ENCODE measurements at places on chromosomes 12 and 14.
A peak's percentile ranks its signal among the peaks of the same experiment; 100 is the strongest.

- peak; percentile 45 for DNase-seq
These were observed 1.6 kb downstream of the ABCB9 start for GRCh38 chr12:122964439-122965257.

GRCh38 chr12:75439930-75440329 lies 40.6 kb upstream of the GLIPR1 start:
- DNase-seq, result no peak

DNA sequence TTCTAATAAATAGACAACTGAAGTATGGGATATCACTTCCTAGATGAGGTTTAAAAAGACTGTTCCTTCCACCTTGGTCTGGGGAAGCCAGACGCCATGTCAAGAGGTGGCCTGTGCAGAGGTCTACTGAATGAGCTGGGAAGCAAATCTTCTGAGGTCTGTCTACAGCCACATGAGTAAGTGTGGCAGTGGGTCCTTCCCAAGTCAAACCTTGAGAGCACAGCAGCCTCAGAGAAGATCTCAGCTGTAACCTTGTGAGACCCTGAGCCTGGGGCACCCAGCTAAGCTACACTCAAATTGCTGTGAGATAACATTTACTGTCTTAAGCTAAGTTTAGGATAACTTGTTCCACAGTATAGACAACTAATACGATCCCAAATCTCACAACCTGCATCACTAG lies 20.2 kb downstream of the NDUFA12 start:
- DNase-seq, result no peak

DNA sequence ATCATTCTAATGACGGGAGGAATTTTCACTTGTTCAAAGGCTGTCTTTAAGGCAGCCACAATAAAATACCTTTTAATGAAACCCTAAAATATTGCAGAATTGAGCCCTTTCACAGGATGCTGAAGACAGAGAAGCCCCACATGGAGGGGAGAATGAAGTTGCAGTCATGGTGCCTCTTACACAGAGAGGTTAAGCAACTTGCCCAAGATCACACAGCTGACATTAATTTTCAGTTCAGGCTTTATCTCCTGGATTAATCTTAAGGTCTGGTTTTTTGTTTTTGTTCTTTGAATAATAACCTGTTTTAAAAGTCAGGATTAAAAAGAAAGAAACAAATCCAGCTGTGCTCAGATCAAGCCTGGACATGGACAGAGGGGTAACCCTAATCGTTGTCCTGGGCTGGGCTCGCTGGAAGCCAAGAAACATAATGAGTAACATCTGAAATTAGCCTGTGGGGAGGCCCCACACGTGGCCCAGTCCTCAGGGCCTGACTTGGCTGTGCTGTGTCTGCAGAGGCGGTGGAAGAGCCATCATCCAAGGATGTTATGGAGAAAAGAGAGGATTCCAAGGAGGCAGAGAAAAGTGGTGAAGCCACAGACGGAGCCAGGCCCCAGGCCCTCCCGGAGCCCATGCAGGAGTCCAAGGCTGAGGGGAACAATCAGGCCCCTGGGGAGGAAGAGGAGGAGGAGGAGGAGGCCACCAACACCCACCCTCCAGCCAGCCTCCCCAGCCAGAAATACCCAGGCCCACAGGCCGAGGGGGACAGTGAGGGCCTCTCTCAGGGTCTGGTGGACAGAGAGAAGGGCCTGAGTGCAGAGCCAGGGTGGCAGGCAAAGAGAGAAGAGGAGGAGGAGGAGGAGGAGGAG lies 8.0 kb downstream of the CHGA start:
- no peak for DNase-seq

DNA sequence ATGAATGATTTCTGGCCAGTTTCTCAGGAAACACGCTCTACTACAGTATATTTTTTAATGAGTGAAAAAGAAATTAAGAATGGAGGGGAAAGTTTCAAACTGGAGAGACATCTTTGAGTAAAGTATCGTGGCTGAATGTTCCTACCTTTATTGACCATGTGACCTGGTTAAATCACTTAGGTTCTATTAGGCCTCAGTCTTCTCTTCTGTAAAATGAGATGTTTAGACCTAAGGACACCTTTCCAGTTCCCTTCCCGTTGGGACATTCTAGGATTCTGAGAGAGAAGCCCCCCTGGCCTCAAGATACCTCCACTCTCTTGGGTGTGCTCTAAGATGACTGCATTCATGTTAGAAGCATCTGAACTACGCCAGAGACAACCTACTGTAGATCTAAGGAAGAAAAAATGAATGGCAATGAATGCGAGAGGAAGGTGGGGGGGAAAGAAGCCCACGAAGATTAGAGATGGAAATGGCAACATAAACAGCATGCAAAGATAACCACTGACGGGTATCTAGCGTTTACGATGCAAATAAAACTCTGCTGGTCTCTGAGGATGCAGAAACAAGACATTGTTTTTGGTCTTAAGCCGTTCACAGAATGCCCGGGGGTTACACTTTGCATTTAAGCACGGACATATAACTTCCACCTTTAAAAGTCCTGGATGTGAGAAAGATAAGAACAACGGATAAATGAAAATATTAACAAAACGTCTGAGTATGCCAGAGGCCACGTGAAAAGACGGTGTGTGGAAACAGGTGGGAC lies 599 bp upstream of the CPSF6 start:
- DNase-seq, result no peak

- DNase-seq, result no peak
These were observed 5.0 kb downstream of the PPTC7 start for GRCh38 chr12:110577864-110578693.

DNA sequence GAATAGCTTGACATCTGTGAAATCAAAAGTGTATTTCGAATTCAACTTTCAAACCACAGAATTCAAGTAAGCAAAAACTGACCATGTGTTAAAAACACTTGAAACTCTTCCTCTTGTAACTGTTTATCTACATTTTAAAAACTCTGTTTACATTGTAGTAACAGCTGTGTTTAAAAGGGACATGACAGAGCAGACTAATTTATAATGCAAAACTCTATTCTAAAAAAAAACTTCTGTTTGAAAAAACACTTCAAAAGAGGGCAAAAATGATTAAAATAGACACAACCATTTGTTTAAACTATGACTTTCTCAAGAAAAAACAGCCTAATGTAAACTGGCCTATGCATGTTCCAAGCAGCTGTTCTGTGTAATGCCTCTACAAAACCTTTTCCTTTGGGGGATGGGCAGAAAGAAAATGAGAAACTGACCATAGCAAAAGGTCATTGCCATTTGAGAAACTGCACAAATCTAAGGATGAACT lies 149.1 kb upstream of the HMGA2 start:
- DNase-seq, result no peak

DNA sequence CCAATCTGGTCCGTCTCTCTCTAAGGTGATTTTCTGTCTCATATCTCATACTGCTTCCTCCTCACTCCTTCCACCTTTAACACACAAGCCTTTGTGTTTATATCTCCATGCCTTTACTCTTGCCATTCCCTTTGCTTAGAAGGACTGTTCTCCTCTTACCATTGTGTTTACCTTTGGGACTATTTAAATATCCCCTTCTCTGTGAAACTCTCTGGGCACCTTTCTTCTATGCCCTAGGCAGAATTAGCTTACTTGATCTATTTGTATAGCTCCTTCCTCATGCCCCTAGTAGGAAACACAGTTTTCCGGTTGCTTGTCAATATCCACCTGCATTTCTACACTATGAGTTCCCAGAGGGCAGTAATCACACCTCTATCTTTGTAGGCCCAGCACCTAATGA lies 3.9 kb upstream of the AMHR2 start:
- DNase-seq, result no peak

DNA sequence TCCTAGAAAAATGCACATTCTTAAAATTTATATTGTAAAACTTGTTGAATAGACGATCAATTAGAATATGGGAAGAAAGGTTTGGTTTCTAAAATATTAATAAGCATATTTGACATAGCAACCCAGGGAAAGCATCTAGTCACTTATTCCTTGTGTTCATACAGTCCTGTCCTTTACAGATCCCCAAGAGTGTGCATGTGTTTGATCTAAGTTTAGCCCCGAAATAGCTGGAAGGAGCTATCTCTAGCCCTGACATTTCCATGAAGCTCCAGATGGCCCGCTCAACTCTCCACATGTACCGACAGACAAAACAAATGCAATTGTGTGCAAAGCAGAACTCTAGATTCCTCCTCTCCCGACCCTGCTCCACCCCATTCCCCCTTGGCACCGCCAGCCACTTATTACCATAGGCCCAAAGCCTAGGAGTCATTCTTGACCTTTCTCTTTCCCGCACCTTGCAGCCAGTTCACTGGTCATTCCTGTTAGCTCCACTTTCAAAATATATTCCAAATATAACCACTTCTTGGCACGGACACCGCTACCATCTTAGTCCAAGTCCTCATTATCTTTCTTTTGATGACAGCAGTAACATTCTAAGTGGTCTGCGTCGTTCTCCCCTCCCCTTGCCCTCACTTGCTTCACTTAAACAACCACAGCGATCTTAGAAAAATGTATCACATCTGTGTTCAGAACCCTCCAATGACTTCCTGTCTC lies 45.4 kb upstream of the GZMB start:
- no peak for DNase-seq

- no peak for DNase-seq
These were observed 73.7 kb downstream of the SERPINA3 start for GRCh38 chr14:94685681-94686485.

- no peak for DNase-seq
These were observed 9.6 kb upstream of the SERPINA11 start for GRCh38 chr14:94462219-94462551.

GRCh38 chr14:54704768-54705167 lies 137.8 kb downstream of the SAMD4A start:
- DNase-seq, result no peak

DNA sequence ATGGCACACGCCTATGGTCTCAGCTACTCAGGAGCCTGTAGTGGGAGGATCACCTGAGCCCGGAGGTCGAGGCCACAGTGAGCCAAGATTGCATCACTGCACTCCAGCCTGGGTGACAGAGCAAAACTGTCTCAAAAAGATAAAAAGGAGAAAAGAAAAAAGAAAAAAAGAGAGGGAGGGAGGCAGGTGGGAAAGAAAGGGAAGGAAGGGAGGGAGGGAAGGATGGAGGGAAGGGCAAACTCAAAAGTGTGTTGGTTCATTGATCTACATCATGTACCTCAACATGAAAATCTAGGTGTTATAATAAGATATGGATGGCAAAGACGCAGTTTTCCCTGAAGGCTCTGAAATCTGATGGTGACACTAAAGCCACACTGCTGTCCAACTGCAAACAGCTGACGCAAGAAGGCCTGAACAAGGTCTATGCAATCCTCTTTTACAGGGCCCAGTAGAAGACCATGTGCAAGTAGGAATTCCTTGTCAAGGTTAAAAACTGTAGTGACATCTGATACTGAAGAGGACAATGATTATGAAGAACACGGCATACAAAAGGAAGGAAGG lies 143.6 kb downstream of the ITPR2 start:
- no peak for DNase-seq

DNA sequence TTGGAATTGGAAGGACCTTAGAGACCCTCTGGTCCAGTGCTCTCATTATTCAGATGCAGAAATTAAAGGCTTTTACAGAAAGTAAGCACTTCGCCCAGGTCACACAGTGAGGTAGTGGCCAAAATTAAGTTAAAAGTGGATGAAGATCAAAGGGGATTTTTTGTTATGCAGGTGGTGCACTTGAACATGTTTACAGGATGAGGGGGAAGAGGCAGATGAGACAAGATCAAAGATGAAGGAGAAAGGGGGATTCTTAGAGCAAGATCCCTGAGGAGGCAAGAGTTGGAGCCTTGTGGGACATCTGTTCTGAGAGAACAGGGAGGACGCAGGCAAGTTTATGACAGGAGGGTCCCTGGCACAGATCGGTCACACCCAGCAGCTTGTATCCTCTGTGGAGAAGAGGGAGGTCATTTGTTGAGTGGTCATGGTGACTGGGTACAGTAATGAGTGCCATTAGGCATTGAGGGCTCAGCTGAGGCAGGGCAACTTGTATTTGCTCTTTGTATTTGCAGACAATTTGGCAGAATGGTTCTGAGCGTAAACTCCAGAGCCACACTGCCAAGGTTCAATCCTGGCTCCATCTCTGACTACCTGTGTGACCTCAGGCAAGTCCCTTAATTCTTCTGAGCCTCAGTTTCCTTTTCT lies 84.0 kb downstream of the BORCS5 start:
- DNase-seq, result no peak

DNA sequence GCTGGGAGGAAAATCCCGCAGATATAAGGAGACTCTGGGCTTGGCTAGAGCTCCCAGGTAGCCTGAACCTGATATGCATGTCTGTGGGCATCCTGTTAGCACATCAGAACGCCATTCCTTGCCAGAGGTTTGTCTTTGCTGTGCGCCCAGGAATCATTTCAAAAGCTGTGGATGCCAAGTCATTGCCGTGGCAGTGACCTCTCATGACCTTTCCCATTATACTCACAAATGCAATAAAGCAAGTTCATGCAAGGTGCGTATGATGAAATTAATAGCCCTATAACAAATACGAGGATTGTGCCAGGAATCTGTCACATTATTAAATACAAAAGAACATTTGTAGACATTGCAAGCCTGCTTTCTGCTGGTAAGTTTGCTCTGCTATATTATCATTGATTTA lies 229.1 kb upstream of the PELI2 start:
- no peak for DNase-seq

- DNase-seq, result no peak
These were observed 9.3 kb upstream of the FMNL3 start for GRCh38 chr12:49716553-49716952.

DNA sequence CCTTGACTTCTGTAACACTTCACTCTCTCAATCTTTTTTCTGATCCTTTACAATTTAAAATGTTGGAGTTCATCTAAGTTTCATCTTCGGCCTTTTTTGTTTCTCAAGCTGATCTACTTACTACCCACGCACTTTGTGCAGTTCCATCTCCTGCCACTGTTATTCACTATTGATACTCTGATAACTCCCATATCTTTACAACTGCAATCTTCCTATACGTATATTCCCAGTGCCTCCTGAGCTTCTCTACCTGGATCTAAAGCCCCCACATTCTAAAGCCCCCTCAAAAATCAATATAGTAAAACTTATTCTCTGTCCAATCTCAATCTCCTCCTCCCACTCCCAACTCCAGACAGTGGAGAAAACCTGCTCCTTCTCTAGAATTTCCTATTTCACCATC lies 5.9 kb downstream of the ATG2B start:
- DNase-seq, result no peak

GRCh38 chr12:28054583-28054982 lies 82.0 kb upstream of the PTHLH start:
- no peak for DNase-seq

DNA sequence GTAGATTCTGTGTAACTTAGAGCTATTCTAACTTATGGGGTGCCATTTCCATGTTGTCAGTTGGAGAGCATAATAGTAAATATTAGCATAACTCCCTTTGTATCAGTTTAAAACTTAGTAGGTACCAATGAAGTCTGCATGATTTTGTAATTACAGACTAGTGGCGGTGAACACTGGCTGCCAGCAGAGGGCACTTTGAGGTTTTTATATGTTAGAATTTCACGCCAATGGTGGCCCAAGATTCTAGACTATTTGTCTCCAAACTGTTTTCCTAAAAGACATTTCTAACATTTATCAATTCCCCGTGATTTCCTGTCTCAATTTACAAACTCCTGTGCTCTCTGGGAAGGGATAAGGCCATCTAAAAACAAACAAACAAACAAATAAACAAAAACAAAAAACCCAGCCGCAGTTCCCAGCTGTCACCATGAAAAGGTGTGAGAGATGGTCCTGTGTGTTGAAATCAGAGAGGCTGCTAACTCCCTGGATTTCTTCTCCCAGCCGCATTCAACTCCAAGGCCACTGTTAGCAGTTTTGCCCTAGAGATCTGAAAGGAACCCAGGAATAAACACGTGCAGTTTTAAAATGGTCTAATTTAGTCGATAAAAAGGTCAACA lies 57.6 kb downstream of the BRMS1L start:
- peak; percentile 17 for DNase-seq

Data from SK-N-DZ (cell line).